ENCODE measurements at places on chromosomes 16 and 17.

DNA sequence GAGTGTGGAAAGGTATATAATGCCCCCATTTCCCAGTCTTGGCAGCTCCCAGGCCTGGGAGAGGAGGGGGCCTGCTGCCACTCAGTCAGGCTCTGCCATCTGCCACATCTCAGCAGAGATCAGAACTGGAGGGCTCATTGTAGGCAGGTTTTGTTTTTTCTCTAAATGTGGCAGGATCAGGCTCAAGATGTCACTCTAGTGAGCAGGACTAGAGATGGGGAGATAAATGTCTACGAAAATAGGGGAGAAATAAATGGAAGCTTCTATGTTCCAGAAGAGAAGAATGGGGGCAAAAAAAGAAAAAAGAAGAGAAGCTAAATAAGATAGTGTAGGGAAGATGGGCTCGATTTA lies 13.9 kb downstream of the NXPH3 start:
- no peak for DNase-seq

DNA sequence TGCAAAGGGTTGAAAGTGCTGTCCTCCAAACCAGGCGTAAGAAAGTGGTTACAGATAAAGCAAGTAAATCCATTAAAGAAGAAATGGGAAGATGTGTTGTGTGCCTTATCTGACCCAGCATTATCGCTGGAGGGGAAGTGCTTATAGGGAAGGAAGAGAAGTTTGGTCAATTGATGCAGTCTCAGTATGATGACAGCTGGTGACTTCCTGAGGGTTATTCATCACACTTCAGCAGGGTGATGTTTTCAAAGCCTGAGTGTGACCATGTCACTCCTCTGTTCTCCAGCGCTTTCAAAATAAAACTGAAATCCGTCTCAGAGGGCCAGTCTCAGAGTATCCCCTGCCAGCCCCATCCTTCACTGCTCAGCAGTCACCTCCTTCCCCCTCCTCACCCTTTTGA lies 505.4 kb upstream of the RBFOX1 start:
- DNase-seq, result no peak

- no peak for DNase-seq
Measured at GRCh38 chr16:54356391-54356790, 69.8 kb upstream of the IRX3 start.

DNA sequence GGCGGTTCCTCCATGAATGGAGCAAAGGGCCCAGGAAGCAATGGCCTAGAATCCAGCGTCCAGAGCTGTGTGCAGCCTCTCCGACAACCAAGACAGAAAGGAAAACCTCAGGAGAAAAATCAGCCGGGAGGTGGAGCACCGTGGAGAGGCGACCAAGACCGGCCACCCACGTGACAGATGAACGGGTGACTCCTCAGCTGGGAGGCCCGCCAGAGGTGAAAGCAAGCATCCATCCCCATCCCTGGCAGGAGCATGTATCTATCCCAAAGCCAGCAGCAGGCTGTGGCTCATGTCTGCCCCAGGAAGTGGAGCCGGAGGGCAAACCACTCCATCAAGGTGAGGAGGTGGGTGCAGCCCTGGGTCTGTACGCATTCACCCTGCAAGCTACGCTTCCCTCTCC lies 52.1 kb downstream of the FOXL1 start:
- DNase-seq, result no peak

DNA sequence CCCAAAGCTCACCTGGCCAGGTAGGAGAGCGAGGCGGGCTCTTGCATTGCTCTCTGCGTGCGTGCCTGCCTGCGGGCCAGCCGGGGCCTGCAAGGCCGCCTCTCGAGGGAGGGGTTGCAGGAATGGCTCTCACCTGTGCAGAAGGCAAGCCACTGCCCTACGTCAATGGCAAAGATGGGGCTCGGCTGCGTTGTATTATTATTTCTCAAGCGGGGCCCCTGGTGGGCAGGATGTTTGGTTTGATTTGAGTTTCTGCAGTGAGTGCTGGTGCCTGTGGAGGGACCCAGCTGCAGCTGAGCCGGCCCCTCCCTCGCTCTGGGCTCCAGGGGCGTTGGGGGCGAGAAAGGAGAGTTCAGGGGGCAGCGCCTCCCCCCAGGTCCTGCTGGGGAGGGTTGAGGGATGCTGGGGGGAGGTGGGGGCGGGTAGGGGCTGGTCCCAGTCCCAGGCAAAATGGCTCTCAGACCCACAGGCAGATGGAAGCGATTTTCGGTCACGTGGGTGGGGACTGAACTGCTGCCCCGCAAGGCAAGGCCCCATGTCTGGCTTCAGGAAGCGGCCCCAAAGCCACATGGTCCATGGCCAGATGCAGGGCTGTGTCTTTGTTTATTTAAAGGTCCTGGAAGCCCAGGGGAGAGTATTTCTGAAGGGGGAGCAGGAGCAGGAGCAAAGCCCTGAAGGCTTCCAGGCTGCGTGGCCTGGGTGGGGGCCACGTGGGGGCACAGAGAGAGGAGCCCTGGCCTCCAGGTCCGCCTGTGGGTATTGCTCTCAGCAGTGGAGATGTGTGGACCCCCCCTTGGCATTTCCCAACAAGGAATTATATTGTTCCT lies 338.8 kb downstream of the SEC14L1 start:
- no peak for DNase-seq

DNA sequence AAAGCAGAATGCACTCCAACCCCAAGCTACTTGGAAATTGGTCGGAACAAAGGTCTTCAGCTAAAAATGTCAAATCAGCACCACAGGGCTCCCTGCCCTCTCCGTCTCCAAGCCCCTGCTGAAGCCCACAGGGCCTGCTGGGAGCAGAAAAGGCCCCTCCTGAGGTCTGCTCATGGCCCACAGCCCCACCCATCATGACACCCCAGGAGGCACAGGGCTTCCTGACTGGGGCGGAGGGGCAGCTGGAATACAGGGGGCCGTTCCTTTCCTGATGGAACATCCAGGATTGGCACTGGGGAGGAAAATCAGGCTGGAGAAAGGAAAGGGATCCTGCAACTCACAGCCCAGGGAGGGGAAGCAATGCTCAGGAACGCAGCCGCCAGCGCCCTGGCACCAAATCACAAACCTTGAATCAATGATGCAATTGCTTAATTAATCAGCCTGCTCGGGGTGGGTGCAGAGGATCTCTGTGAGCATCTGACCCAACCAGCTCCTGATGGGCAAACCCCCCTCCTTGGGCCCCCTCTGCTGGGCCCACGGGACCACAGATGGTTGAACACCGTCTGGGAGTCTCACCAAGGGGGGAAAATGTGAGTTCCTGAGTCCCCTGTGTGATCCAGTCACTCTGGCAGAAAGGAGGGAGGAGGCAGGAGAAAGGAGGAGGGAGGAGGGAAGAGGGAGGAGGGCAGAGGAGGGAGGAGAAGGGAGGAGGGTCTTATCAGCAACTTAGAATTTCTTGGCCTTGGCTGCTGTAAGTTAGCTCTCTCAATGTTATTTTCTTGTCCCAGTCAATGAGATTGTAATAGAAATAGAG lies 155.5 kb downstream of the ZNF423 start:
- DNase-seq, result no peak

GRCh38 chr16:79821911-79822310 lies 221.4 kb upstream of the MAF start:
- no peak for DNase-seq

GRCh38 chr16:67388191-67388590 lies 5.1 kb downstream of the TPPP3 start:
- DNase-seq, result no peak

DNA sequence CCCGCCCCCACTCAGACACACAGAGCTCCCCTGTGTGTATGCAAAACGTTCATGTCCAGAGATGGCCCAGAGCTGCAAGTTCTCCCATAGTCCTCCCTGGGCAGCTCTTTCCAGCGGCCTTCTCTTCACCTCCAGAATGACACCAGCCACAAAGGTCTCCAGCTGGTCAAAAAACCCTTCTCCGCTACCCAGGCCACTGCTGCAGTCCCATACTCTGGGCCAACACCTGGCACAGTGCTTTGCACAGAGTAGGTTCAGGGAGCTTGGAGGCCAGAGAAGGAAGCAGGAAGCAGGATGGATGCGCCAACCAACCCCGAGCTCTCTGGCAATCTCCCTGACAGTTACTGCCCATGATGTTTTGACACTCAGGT lies 1.1 kb upstream of the STAT5B start:
- no peak for DNase-seq

- no peak for DNase-seq
Measured at GRCh38 chr17:21392266-21392665, 16.1 kb downstream of the KCNJ12 start.

DNA sequence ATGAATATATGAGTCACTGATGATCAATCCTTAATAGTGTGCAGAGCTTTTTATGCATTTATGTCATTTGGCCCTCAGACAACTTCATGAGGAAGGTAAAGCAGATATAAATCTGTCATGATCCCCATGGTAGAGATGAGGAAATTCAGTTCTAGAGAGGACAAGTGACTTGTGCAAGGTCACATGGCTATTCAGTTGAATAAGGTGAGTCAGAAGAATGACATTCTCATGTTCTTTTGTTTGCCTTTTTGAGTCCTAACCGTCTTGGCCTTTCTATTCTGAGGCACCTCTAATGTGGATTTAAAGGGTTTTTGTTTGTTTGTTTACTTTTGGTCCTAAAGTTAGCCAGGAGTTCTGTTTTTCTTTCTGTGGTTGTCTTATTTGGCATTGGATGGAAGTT lies 116.2 kb upstream of the ELAC2 start:
- no peak for DNase-seq
